Hair follicular keratinocyte (primary cell): ENCODE measurements at places on chromosomes 13 and 19. TPM values are rescaled to one million over a fixed set of nuclear protein-coding genes. Genes with fewer than 3 reads are reported as not detected.

The SBSN gene
- total RNA-seq, result 1.1 and 3.4 TPM in 2 replicates

The GNG7 gene
- not detected in 2 replicates for total RNA-seq

The CGB2 gene
- total RNA-seq, result 0.99 TPM in 1 of 2 replicates, not detected in the other

The SLC6A16 gene
- not detected in 2 replicates for total RNA-seq

The ALOX5AP gene
- total RNA-seq, result 1.1 and 6.3 TPM in 2 replicates

The AP2S1 gene
- total RNA-seq, result 241 and 373 TPM in 2 replicates

The C19orf44 gene
- 1.6 and 2.5 TPM in 2 replicates for total RNA-seq

The SULT2A1 gene
- not detected in 2 replicates for total RNA-seq

The SOX1 gene
- total RNA-seq, result not detected in 2 replicates

The TLE6 gene
- total RNA-seq, result not detected in 2 replicates

The PPM1N gene
- 1.9 and 4.1 TPM in 2 replicates for total RNA-seq

The REEP6 gene
- total RNA-seq, result 2.0 and 2.7 TPM in 2 replicates

The PTPRH gene
- 0.08 and 0.57 TPM in 2 replicates for total RNA-seq

The NLRP9 gene
- total RNA-seq, result not detected in 2 replicates

The ZNF554 gene
- total RNA-seq, result 1.1 and 1.6 TPM in 2 replicates

The CYP2S1 gene
- total RNA-seq, result 6.8 and 7.8 TPM in 2 replicates

The RFXAP gene
- 1.6 and 3.2 TPM in 2 replicates for total RNA-seq

The LCP1 gene
- 0.86 and 1.1 TPM in 2 replicates for total RNA-seq

The AXL gene
- total RNA-seq, result 66.6 and 94.9 TPM in 2 replicates

The MEIS3 gene
- total RNA-seq, result 0.80 and 7.3 TPM in 2 replicates

The SELENOV gene
- not detected in 2 replicates for total RNA-seq

The LILRA1 gene
- not detected in 2 replicates for total RNA-seq

The TNNT1 gene
- 44.4 and 145 TPM in 2 replicates for total RNA-seq

The NAPSA gene
- 0.15 and 0.23 TPM in 2 replicates for total RNA-seq

The KCTD12 gene
- total RNA-seq, result 30.7 and 35.6 TPM in 2 replicates

The EHD2 gene
- total RNA-seq, result 80.8 and 117 TPM in 2 replicates

The CYP4F3 gene
- not detected in 2 replicates for total RNA-seq

The FGF14 gene
- total RNA-seq, result not detected in 2 replicates

The ZNF773 gene
- total RNA-seq, result 6.4 and 11.6 TPM in 2 replicates

The TGFBR3L gene
- 0.84 and 7.5 TPM in 2 replicates for total RNA-seq

The GJB6 gene
- total RNA-seq, result 54.5 and 220 TPM in 2 replicates

The TRPM4 gene
- total RNA-seq, result 17.2 and 32.5 TPM in 2 replicates

The ZNF549 gene
- 3.5 and 4.7 TPM in 2 replicates for total RNA-seq

The ZNF85 gene
- total RNA-seq, result 1.4 and 5.2 TPM in 2 replicates

The ZNF845 gene
- total RNA-seq, result 3.3 and 4.1 TPM in 2 replicates

The ZNF799 gene
- total RNA-seq, result 2.0 and 2.1 TPM in 2 replicates

The TMEM59L gene
- not detected in 2 replicates for total RNA-seq

The RFPL4AL1 gene
- not detected in 2 replicates for total RNA-seq

The GSK3A gene
- total RNA-seq, result 22.4 and 22.7 TPM in 2 replicates

The CYP2A7 gene
- not detected in 2 replicates for total RNA-seq

The TEX29 gene
- not detected in 2 replicates for total RNA-seq

The RASGRP4 gene
- total RNA-seq, result not detected in 2 replicates

The ZNF730 gene
- 0.39 and 0.53 TPM in 2 replicates for total RNA-seq
